Activated CD8-positive, alpha-beta memory T cell treated with anti-CD3 and anti-CD28 coated beads for 1 hour (primary cell): ENCODE measurements at places on chromosomes 6 and 20.

- DNase-seq, result no peak
These were observed 730.9 kb upstream of the GJE1 start for GRCh38 chr6:141401851-141402250.

- DNase-seq, result no peak
These were observed 44.2 kb downstream of the NCOA6 start for GRCh38 chr20:34781220-34781619.

DNA sequence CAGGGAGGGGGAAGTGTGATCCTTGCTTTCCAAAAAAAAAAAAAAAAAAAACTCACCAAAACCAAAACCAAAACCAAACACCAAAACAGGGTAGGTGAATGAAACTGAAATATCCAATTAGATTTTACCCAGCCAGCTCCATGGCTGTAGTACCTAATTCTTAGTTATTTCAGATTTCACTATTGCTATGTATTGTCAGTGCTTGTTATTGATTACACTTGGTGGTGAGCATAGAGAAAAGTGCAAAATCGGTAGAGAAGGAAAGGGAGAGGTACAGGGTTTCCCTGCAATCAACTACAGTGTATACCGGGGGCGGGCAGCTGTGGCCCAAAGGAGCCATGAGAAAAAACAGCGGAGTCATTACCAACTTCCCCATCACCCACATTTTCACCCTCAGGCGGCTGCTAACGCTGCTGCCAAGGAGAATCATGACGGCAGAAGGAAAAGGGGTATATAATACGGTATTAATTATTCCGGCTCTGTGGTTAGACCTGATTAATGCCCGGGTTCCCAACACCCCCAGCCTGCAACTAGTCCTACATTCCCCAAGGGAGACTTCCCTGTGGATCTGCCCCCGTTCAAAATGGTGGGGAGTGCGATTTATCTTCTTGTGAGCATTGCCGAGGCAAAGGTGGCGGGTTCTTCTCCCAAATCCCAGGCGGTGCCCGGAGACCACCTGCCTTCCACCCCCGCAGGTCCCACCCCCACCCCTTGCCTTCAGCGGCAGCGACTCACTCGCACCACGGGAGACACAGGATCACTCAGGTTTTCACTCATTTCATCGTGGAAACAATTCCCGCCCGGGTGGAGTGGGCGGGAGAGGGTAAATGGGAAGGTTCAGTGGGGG lies at the start of gene C6orf62:
TSS of gene C6orf62 (minus strand) at position 30 of the 847 bp plus-strand sequence. CDS start 486 bp downstream, outside the sequence.
- DNase-seq, result no peak

- DNase-seq, result no peak
These were observed 242.7 kb downstream of the CLIC5 start for GRCh38 chr6:45772886-45773495.

GRCh38 chr20:25254986-25255680 lies 7.2 kb downstream of the PYGB start:
- DNase-seq, result no peak
